ENCODE measurements at places on chromosomes 1 and 21.

DNA sequence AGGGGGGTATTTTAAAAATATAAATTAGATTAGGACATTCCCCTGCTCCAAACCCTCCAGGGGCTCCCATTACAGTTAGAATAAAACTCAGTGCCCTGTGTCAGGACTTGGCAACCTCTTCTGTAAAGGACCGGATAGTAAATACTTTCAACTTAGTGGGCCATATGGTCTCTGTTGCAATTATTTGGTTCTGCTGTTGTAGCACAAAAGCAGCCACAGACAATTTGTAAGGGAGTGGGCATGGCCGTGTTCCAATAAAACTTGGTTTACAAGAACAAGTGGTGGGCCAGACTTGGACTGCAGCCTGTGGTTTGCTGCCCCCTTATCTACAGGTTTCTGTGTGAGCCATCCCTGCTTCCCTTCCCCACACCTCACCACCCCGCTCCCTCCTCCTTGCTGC is 92.0 kb downstream of the ACTL8 start:
- no peak for DNase-seq

DNA sequence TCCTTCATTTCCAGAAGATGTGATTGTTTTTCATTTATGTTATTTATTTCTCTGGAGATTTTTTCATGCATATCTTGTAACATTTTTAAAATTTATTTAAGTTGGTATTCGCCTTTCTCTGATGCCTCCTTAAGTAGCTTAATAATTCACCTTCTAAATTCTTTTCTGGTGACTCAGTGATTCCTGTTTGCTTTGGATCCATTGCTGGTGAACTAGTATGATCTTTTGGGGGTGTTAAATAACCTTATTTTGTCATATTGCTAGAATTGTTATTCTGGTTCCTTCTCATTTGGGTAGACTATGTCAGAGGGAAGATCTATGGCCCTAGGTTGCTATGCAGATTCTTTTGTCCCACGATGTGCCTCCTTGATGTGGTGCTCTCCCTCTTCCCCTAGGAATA is 1347.2 kb upstream of the B3GALT2 start:
- DNase-seq: no peak

DNA sequence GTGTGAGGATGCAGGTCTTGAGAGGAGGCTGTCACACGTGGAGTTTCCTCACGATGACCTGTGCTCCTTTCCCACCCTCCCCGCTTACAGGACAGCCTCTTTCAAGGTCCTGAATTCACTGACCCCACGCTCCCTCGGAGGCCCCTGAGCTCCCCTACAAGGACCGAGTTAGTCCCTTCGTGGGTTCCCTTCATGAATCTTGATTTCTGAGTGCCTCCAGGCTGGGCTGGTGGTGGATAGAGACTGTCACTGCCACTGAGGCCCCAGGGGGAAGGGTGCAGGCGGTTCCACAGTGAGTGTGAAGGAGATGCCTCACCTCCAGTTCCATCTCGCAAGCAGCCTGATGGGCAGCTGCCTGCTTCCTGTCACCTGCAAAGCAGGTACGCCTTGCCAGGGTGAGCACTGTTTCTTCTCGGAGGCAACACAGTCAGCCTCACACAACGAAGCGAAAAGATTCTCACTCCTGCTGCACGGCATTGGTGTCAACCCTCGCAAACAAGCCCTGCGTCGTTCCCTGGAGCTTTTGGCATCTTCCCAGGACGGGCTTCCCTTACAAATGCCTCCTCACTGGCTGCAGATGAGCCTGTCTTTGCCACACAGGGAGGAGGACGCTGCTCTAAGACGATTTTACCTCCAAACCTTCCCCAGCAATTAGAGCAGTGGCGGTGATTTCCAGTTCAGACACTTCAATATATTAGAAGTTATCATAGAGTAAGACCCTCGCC is 26.7 kb upstream of the PCP4 start:
- DNase-seq: no peak

DNA sequence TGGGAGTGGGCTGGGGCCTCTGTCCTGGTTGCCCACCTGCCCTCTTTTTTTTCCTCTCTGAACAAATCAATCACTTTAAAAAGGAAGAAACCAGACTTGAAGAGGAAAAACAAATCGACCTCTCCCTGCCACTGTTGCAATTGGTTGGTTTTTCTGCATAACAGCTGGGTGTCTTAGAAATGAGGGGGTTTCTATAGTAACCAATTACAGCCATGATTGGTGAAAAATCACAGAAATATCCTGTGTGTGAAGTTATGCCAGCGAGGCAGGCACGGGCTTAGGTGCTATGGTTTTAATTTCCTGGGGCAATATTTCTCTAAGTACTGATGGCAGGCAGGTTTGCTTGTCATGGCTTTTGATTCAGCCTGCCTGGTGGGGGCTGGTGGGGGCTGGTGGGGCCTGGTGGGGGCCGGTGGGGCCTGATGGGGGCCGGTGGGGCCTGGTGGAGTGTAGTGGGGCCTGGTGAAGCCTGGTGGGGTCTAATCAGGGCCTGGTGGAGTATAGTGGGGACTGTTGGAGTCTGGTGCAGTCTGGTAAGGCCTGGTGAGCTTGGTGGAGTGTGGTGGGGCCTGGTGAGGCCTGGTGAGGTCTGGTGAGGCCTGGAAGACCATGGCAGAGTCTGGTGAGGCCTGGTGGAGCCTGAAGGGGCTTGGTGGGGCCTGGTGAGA is 54.6 kb downstream of the AJAP1 start:
- no peak for DNase-seq

DNA sequence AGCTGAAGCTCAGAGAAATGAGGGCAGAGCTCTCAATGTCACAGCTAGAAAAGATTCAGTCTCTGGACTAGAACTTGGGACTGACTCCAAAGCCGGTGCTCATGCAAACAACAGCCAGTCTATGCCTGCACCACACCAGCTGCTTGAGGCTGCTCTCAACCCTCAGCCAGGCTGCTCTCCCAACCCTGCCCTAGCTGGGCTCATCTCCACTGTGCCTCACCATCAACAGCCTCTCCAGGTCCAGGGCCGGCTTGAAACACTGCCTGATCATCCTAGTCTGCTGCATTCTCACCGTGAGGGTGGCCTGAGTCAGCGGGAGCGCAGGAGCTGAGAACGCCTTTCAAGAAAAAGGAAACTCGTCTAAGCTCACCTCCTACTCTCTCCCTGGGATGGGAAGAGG is 94.5 kb downstream of the PTPRU start:
- DNase-seq: no peak

- peak; percentile 51 for DNase-seq
Observed at GRCh38 chr21:42164064-42164789, 54.7 kb upstream of the ABCG1 start.

- DNase-seq: peak; percentile 49
Observed at GRCh38 chr1:85289207-85289847, 12.9 kb upstream of the BCL10 start.

GRCh38 chr1:177783051-177783450 is 186.8 kb downstream of the SEC16B start:
- DNase-seq: no peak

DNA sequence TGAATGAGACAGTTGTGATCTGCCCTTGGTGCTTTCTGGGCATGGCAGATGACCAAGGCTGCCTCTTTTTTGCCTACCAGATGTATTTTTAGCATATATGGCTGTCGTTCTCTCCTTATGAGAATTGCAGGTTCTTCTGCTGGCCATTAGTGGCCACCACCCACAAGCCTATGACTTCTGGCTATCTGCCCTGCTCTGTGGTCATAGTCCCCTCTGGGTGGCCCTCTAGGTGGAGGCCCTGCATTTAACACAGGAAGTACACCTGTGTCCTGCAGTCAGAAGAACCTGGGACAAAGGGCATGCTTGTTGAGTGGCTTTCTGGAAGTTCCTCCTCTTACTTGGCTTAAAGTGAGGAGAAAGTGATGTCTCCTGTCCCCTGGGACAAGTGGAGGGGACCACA is 6.5 kb downstream of the FCAMR start:
- no peak for DNase-seq

- DNase-seq: no peak
Observed at GRCh38 chr1:95247607-95248006, 13.6 kb downstream of the RWDD3 start.

DNA sequence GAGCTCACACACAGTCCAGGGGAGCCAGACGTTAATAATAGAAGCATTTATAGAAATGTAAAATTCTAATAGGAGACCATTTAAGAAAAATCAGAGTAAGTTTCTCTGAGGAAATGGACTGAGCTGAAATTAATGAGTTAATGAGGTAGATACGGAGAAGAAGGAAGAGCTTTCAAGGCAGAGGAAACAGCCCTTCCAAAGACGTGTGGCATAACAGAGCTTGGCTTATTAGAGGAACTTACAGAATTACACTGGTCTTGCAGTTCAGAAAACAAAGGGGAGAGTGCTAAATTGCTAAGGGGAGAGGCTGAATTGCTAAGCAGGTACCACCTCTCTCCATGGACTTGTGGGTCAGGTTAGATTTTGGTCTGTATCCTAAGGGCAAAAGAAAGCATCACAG is 8.2 kb upstream of the PIGK start:
- peak; percentile 43 for DNase-seq
